ENCODE measurements at places on chromosomes 3 and 15.

- DNase-seq: no peak
These were observed 14.8 kb downstream of the EEFSEC start for GRCh38 chr3:128167973-128168674.

DNA sequence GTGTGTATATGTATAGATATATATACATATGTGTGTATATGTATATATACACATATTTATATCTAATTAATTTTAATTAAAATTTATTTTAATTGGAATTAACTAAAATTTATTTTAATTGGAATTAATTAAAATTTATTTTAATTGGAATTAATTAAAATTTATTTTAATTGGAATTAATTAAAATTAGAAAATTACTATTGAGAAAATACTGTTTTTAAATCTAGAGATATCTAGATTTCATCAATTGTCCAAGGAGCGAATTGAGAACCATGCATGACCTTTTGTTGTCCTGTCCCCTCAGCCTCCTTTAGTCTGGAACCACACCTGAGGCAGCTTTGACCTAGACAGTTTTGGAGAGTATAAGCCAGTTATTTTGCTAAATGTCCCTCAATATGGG is 1.8 kb downstream of the MOBP start:
- DNase-seq: no peak

DNA sequence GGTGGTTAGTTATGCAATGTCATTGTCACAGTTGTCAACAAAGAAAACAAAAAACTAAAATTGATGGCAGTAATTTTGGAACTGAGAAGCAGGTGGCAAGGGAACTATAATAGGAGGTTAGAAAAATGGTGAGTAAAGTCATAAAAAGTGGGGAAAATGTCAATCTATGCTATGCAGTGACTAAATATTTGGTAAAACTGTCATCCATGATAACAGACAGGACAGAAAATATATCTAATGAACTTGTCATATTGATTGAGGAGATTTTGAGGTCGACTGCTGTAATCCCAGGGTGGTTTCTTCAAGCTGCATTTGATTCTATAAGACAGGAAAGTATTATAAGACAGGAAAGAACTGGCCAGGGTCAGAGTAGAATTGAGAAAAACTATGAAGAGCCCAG is 998.4 kb downstream of the IGSF11 start:
- no peak for DNase-seq

DNA sequence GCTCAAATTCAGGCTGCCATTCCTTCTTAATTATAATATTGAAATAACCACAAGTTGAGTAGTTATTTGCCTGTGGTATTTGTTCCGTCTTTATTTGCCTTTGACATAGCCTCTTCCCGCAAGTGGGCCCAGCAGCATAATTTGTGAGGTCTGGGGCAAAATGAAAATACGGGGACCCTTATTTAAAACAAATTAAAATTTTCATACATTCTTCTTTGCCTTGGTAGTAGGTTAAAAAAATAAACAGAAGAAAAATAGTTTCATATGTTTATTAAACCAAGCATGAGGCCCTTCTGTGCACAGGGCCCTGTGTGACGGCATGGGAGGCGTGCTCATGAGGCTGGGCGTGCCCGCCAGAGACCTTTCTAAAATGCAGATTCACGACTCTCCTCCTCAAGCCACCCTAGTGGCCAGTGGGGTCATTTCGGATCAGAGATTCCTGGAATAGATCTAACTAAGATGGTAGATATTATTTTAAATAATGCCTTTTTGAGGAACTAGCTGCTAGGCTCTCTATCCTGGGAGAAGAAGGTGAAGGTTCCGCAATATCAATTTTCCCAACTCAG is 35.4 kb downstream of the MASP1 start:
- no peak for DNase-seq

GRCh38 chr3:41365973-41366372 is 166.7 kb downstream of the CTNNB1 start:
- DNase-seq: no peak

DNA sequence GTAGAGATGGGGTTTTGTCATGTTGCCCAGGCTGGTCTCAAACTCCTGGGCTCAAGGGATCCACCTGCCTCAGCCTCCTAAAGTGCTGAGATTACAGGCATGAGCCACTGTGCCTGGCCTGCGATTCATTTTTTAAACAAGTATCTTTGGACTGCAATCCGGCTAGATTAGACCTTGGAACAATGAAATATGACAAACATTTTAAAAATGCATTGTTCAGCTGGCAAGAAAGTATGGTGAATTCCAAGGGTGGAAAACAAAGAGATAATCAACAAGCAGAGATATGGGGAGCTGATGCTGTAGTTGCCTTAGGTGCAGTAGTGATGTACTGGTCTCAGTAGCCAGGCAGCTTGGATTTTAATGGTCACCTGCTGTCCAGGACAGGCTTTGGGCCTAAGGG is 95.8 kb upstream of the GOLGA8J start:
- no peak for DNase-seq

- DNase-seq: no peak
These were observed 490.5 kb upstream of the NR2F2 start for GRCh38 chr15:95840004-95840403.

GRCh38 chr3:14418296-14419250 is 16.2 kb downstream of the SLC6A6 start:
- DNase-seq: no peak

GRCh38 chr15:87755226-87755625 is 501.3 kb downstream of the NTRK3 start:
- no peak for DNase-seq

GRCh38 chr3:52790741-52791140 is 3.9 kb upstream of the ITIH3 start:
- DNase-seq: no peak

GRCh38 chr3:103787164-103787871 is 1352.5 kb downstream of the ZPLD1 start:
- DNase-seq: no peak

- DNase-seq: no peak
These were observed 36.1 kb upstream of the SPESP1 start for GRCh38 chr15:68894208-68894607.

DNA sequence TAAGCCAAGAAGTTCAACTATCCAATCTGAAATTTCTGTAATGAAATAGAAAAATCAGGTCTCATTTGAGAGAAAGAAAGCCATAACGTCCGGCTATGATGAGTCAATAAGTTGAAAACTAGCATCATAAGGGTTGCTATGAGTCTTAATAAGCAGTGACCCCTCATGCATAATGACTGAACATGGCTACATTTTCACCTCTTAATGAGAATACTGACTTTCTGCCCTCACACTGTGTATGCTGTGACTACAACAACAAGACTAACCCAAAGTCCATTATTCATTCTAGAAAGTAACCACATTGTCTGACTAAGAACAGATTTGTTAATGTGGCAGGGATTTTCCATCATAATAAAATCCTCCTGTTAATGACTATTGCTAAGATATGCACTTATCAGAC is 884.0 kb upstream of the CADM2 start:
- no peak for DNase-seq

DNA sequence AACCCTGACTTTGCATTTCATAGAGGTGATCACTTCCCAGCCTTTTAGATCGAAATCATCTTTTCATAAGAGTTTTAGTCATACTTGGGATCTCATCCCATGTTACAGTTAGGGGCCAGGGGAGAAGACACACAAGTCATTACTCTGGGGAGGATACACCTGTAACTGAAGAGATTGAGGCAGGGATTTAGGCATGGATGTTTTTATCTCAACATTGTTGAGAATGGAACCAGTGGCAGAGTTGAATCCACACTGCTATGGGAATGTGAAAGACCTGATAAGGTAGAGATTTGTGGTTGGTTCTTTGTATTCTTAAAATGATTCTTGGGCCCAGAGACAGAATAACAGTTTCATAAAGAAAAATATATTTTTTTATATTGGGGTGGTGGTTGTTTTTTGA is 16.2 kb upstream of the CLEC3B start:
- no peak for DNase-seq

- DNase-seq: no peak
These were observed 243.6 kb downstream of the ZIC1 start for GRCh38 chr3:147652651-147653366.

- no peak for DNase-seq
These were observed 242.3 kb downstream of the FHIT start for GRCh38 chr3:61008998-61009380.

GRCh38 chr15:69167218-69167846 is 6.9 kb downstream of the GLCE start:
- peak; percentile 13 for DNase-seq

- no peak for DNase-seq
These were observed 37.5 kb downstream of the ZXDC start for GRCh38 chr3:126438186-126438585.

- no peak for DNase-seq
These were observed 141.2 kb downstream of the NEK11 start for GRCh38 chr3:131167867-131168266.

- DNase-seq: no peak
These were observed 18.6 kb upstream of the TLE3 start for GRCh38 chr15:70116317-70116716.

DNA sequence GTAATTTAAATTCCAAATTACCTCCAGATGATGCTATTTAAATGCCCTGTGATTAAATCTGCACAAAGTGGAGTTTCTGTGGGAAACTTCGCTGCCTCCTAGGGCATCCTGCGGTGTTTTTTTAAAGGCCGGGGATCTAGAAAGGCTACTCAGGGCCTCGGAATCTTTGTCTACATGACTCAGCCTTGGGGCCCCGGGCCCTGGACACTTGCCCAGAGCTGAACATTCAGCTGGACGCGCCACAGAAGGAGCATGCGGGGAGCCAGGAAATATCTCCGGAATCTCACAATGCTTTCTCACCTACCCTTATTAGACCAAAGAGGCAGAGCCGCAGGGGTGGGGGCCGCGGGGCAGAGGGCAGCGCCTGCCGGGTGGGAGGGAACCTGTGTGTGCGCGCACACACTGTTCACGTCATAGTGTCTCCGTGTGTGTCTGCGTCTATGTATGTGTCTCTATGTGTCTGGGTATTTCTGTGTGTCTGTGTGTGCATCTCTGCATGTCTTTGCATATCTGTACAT is 145.5 kb upstream of the TPM1 start:
- no peak for DNase-seq

DNA sequence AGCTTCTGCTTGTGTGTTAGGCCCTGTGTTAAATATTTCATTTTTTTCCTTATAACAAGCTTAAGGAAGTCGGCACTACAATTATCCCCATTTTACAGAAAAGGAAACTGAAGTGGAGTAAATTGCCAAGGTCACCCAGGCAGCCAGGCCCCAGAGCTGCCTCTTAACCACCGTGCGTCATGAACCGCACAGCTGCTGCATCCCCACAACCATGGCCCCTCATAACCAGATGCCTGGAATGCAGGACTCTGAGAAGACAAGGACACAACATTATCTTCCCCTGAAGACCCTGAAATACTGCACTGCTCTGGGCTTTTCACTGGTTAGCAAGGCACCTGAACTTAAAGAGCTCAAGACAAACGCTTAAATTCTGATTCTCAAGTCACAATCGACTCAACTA is 14.6 kb downstream of the LRIG1 start:
- no peak for DNase-seq

DNA sequence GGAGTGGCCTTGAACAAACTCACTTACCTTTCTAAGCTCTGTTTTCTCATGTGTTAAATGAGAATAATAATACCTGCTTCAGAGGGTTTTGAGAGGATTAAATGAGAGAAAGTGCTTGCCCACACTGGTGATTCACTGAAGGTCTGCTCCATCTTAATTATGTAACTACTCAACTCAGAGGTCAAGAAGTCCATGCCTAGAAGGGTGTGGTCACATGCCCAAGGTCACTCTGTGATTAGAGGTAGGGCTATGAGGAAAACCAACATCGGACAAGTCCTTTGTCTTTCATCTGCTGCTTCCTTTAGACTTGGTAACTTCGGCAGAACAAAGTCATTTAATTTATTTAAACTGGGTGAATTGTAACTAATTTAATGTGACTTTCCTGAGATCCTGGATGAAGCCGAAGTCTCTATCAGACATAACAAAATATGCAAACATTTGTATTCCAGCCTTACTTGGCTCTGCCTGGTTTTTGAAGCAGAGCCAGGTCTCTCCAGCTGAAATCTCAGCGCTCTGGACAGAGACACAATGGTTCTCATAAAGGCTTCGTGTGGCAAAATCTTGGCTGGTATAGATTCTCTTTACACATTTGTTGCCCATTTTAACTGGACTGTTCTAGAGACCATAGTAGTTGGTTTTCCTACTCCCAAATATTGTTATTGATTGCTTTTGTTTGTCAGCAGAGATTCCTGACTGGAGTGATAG is 3.0 kb downstream of the CHRNA7 start:
- DNase-seq: peak; percentile 1

DNA sequence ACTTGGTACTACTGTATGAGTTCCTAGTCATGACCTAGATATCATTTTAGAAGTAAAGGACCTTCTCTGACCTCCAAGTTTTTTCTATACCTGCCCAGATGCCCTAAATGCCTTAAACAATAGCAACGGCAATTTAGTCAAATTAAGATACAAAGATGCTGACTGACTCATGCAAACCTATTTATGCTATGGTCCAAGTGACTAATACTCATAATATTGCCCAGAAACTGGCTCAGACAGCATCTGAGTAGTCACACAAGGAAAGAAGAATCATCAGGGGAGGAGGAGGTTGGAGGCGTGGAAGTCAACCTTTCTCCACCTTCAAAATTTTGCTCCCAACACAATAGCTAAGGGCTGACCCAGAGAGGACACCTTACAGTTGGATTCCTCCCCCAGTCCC is 6.8 kb downstream of the FYCO1 start:
- DNase-seq: no peak

GRCh38 chr3:45687828-45688193 is 1.4 kb upstream of the SACM1L start:
- DNase-seq: no peak

- DNase-seq: no peak
These were observed 70.6 kb downstream of the USF3 start for GRCh38 chr3:113625834-113626233.

DNA sequence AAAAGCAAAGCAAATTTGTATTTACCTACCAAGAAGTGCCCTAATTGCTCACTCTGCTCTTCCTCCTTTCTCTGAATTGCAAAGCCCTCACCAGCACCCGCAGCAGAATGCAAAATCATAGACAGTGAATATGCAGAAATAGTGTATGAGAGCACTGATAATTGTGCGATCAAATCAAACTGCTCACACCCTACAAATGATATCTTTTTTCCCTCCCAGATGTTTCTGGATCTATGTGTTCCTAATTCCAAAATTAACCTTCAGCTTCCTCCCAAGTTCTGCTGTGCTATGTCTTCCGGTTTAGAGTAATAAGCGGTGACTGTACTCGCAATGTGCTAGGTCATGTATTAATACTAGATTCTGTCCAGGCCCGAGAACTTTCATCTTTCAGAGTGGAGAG is 3.4 kb downstream of the GHSR start:
- no peak for DNase-seq

GRCh38 chr15:81419332-81419943 is 45.4 kb upstream of the TMC3 start:
- DNase-seq: no peak

DNA sequence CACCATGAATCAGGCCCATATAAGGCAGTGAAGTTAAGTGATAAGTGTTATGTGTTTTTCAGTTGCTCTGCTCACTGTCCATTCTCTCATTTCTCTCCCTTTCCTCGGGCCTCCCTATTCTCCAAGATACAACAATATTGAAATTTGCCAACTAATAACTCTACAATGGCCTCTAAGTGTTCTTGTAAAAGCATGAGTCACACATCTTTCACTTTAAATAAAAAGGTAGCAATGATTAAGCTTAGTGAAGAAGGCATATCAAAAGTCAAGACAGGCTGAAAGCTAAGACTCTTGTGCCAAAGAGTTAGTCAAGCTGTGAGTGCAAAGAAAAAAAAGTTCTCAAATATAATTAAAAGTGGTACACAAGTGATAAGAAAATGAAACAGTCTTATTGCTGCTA is 675.4 kb downstream of the OTOL1 start:
- DNase-seq: no peak
